ENCODE measurements at places on chromosomes 7 and 10.

DNA sequence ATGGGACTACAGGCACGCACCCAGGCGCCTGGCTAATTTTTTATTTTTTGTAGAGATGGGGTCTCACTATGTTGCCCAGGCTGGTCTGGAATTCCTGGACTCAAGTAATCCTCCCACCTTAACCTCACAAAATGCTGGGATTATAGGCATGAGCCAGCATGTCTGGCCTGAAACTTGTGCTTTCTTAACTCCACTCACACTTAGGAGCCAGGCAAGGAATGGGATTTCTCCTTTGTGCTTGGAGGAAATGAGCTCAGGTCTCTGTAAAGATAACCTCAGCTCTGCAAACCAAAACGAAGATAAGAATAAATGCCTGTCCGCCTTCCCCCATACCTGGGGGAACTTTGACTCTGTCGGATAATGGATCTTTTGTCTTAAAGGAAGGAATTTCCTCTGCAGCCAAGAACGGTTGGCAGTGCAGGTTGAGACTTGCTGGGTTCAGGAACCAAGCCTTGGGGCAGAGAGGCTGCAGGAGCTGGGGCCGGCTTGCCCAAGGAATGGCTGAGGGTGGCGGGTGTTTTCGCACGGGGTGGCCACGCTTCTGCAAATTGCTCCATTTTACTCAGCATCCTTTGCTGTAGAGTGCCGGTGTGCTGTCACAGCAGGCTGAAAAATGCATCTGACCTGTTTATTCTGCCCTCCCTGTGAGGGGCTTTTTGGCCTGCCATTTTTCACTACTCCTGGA is 174.2 kb downstream of the KIAA1217 start:
- DNase-seq, result peak; percentile 40

GRCh38 chr7:77791336-77791735 is 6.9 kb downstream of the TMEM60 start:
- DNase-seq, result no peak

- DNase-seq, result no peak
Observed at GRCh38 chr7:13980474-13980873, 9.0 kb downstream of the ETV1 start.

GRCh38 chr7:46738796-46739195 is 817.7 kb upstream of the IGFBP3 start:
- no peak for DNase-seq

GRCh38 chr7:111242141-111242755 is 151.3 kb downstream of the LRRN3 start:
- no peak for DNase-seq

DNA sequence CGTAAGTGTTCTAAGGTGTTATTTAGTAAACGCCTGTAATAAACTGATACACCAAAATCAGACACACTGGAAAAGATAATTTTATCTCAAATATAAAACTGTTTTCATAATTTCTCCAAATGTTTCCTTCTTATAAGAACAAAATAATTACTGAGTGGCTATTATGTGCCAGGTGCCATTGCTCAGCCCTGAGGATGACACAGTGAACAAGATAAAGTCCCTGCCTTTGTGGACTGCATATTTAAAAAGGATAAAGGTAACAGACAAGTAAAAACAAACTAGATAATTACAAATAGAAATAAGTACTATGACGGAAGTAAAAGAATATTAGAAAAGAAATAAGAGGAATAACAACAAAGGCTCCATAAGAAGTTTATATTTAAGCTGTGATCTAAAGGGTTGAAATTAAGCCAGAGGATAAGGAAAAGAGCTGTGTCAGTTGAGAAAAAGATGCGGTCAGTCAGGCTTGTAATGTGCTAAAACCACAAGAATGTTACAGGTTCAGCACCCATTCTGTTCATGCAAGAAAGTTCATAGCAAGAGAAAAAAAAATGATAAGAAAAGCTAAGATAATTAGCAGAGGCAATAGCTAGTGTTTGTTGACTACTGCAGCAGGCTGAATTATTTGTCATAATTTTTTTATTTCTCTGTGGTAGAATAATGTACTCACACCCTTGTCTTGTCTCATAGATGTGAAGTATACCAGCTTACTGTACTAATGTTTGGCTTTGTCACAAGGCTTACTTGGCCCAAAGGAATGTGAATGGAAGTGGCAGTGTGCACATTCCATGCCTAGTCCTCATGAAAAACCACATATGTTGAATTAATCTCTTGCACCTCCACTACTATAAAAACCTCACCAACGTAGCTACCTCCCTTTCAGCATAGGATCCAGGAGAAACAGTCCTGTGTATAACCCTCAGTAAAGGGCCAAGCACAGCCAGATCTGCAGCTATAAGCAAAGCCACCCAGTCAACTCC is 75.1 kb downstream of the CRPPA start:
- DNase-seq, result no peak

GRCh38 chr7:86925221-86925620 is 134.2 kb downstream of the ELAPOR2 start:
- DNase-seq, result no peak

GRCh38 chr10:18325889-18326531 is 185.8 kb downstream of the CACNB2 start:
- DNase-seq, result no peak

DNA sequence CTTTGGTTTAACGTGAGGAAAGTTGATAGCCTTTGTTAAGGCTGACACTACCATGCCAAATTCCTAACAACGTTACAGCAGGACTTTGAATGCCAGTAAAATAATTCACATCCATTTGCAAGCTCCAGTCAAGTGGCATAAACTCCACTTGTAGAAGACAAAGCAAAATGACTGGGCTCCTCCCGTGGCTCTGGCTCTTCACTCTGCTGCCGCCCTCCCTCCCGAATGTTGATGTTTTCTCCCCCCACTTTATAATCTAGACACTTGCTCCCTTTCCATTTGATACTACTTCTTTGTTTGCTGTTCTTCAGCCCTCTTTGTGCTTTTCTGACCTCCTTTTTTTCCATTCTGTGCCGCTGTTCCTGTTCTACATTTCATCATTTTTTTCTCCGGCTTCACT is 22.8 kb upstream of the ITGB8 start:
- DNase-seq, result no peak

DNA sequence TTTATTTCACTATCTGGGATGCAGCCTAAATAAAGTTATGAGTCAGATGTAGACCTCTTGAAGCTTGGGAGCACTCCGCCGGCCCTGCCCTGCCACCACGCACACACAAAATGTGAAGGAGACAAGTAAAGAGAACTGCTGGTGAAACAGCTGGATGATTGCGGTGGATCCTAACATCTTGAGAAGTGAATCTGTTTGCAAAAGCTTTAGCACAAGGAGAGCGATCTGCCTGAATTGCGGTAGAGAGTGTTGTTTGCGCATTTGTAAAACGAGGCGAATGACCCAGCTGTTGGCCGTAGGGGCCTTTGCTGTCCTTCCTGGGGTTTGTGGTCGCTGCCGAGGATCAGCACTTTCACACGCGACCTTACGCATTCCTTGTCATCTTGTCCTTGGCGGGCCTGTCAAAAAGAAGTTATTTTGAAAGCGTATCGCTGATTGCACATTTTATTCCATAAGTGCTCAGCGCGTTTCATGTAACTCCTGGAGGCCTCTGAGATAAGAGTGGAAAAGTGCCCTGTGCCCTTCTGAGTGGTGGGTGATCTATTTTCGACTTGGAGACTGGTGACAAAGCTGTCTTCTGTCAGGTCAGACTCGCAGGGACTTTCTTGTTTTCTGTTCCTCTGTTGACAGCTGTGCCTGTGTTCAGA is 40.8 kb downstream of the RBM20 start:
- no peak for DNase-seq

- DNase-seq, result no peak
Observed at GRCh38 chr10:104028146-104028545, 57.5 kb downstream of the COL17A1 start.

DNA sequence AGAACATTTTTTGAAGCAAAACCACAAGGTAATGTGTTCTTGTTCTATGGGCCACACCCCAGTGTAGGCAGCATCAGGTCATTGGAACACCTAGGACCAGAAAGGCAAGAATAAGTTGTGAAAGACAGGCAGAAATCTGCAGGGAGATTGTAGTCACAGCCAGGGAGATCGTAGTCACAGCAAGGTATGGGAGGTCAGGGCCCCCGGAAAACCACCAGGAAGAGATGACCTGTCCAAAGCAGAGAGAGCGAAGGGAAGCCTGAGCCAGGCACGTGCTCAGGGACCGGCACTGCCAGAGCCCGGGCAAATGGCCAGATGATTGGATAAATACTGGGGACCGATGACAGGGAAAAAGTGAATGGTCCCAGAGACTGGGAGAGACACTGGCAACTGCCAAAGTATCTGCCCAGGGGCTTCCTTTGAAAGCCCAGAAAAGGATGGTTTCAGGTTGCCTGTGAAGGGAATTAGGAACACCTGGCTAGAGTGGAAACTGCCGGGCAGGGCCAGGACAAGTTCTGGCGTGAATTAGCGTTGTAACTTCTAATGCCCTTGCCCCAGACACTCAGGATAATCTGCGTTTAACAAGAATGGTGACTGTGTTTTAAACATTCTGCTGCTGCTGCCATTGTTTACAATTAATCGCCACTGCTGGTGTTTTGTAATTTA is 3.9 kb upstream of the NOBOX start:
- no peak for DNase-seq

DNA sequence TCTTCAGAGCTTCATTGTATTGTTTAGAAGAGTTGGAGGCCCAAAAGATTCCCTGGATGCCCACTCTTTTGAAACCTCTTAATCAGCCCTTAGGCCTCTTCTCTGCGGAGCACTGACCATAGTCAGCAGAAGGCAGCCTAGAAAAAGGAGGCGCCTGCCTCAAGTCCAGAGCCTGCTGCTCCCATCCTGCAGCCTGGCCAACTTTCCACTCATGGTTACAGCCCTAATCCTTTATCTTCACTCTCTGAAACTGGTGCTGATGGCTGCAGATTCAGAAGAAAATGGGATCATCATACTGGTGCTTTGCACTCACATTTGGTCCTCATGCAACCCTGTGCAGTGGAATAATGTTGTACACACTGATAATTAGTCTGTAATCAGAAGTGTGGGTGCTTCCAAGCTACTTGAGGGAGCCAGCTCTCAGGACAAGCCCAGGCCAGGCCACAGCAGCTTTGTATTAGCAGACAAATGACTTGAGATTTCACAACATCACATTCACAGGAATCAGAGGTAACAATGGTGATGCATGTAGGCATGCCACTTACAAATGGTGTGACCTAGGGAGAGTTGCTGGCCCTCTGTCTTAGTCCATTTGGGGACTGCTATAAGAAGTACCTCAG is 272.9 kb downstream of the GALNT17 start:
- DNase-seq, result no peak

DNA sequence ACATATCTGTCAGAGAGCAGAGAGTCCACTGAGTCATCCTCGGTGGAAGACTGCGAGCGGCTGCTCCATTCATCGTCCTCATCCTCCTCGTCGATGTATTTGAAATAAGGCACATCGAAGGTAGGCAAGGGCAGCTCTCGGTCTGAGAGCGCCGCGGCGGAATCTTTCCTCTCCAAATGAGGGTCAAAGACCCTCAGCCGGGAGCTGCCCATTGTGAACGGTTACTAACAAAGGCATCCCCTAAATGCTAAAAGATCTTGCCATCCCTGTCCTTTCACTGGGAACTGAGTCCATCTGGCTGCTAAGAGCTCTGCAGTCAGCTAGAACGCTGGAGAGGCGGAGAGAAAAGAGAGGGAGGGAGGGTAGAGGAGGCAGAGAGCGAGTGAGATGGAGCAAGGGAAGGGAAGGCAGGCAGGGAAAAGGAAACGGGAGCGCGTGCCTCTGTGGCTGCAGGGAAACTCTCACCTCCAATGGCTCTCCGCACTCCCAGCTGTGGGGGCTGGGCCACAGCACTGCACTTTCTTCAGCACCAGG is 163.4 kb downstream of the RAPGEF5 start:
- DNase-seq, result peak; percentile 14

DNA sequence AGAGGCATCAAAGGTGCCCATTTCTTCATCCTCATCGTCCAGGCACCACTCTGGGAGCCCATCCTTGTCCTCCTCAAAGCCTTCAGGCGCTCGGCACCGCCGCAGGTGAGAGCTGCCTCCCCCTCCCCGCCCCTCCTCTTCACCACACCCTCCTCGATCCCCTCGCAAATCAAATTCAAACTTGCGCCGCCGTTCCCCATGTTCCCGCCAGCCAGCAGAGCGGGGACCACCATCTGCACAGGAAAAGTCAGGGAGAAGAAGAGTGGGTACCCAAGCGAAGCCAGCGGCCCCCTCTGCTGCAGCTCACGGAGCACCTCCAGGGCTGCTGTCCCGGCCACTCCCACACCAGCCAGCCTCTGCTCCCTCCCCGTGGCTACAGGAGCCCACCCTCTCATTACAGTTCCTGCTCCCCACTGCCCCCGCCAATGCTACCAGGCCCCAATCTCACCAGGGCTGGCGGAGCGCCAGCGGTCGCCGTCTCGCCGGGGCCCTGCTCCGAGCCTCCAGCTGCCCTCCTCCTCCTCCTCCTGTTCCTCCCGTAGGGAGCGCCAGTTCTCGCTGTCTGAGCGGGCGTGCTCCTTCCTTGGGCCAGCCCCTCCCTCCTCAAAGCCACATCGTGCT is 7.7 kb downstream of the GIGYF1 start:
- no peak for DNase-seq

DNA sequence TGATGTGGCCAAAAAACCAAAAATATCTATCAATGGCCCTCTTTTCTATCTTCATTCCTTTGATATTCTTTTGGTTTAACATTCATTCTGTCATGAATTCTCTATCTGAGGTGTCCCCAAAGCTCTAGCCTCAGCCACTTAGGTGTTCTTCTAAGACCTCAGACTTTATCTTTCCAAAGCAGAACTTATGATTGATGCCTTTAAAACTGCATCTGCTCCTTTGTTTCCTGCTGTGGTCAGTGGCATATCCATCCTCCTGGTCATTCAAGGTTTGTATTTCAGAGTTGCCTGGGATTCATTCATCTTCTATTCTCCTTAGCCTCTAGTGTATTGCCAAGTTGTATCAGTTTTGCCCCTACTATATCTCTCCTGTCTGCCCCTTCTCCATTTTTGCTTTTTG is 30.6 kb downstream of the FHIP2A start:
- DNase-seq, result no peak

DNA sequence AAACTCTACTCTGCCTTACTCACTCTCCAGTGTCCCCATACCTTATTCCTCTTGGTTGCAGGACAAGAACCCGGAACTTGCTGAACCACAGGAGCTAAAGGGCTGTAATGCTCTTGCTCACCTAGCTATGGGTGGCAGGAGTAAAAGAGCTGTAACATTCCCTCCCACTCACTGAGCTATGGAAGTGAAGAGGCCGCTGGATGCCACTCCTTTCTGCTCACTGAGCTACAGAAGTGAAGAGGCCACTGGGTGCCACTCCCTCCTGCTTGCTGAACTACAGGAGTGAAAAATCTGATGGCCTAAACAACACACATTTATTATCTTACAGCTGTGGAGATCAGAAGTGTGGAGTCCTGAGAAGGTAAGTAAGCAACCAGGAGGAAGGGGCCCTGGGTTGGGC is 17.5 kb downstream of the MRPS24 start:
- no peak for DNase-seq

DNA sequence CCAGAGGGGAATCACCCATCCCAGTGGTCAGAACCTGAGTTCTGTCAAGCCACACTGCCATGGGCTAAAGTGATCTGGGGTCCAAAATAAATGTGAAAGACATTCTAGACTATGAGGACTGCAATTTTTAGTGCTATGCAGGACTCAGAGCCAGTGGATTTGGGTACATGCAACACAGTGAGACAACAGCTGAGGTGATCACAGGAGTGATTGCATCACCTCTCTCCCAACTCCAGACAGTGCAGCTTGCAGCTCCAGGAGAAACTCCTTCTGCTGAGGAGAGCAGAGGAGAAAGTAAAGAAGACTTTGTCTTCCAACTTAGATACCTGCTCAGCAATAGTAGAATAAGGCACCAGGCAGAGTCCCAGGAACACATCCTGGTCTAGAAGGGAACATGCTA is 682.0 kb upstream of the POT1 start:
- DNase-seq, result no peak

Measured in mucosa of gallbladder (tissue), 1 donor.